ENCODE measurements at places on chromosomes 2 and 18. TPM values are rescaled to one million over a fixed set of nuclear protein-coding genes. Genes with fewer than 3 reads are reported as not detected.

GRCh38 chr2:111168528-111169239, 48.0 kb downstream of the BCL2L11 start:
- no peak overlapping the region for H3K4me3 ChIP-seq
- peaks cover 42% of the 10 kb centered on the region for H3K36me3 ChIP-seq

- no peak for DNase-seq
- peaks cover 42% of the 10 kb centered on the region for H3K27me3 ChIP-seq
- peaks cover 5% of the 10 kb centered on the region for H3K36me3 ChIP-seq
- H3K4me1 ChIP-seq: peaks cover 4% of the 10 kb centered on the region
Measured at GRCh38 chr18:28177828-28178635, 1.1 kb upstream of the CDH2 start.

GAL3ST2 gene
- 1.3 TPM for total RNA-seq

WDR7 gene
- 25.4 TPM for total RNA-seq

TRIM54 gene
- 0.25 TPM for total RNA-seq

Data from activated T-helper 2 cell treated with anti-CD3 and anti-CD28 coated beads, Interferon-gamma antibody, Interleukin-2, Interleukin-4, amounts not matched to agents 10 μg/mL and 5 μg/mL and 100 μg/mL, durations not matched to agents 14 hours and 24 hours and 36 hours (primary cell).